ENCODE measurements at places on chromosomes 13 and 19.
A peak's percentile ranks its signal among the peaks of the same experiment; 100 is the strongest.

DNA sequence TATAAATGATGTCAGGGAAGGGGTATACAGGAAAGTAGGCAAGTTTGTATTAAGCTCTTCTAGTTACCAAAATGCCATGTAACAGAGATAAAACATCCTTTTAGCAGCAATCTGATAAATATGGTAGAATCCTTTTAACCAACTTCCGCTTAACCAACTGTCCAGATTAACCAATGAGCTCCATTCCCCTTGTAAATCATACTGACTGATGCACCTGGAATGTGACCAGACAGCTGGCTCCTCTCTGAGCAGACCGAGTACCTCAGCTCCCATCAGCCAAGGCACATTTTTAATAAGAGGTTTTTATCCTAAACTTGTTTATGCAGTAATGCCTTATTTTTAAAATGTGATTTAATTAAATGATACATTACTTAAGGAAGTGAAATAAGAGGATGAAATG is 66.4 kb downstream of the KLF12 start:
- DNase-seq: no peak

DNA sequence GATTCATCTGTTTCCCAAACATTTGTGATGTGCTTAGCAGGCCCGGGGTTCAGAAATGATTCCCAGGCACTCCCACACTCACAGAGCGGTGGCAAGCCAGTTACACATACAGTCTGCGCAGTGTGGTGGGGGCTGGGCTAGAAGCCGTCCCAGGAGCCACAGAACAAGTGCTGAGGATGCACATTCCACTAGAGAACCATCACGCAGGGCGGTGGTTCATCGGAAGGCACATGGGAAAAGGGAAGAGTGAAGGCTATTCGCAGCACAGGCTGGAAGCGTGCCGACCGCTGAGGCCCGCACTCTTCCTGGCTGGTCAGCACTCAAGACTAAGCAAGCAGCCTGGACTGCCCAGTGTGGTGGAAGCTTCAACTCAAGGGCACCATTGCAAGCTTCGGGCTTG is 126.3 kb upstream of the SLC7A1 start:
- DNase-seq: no peak

DNA sequence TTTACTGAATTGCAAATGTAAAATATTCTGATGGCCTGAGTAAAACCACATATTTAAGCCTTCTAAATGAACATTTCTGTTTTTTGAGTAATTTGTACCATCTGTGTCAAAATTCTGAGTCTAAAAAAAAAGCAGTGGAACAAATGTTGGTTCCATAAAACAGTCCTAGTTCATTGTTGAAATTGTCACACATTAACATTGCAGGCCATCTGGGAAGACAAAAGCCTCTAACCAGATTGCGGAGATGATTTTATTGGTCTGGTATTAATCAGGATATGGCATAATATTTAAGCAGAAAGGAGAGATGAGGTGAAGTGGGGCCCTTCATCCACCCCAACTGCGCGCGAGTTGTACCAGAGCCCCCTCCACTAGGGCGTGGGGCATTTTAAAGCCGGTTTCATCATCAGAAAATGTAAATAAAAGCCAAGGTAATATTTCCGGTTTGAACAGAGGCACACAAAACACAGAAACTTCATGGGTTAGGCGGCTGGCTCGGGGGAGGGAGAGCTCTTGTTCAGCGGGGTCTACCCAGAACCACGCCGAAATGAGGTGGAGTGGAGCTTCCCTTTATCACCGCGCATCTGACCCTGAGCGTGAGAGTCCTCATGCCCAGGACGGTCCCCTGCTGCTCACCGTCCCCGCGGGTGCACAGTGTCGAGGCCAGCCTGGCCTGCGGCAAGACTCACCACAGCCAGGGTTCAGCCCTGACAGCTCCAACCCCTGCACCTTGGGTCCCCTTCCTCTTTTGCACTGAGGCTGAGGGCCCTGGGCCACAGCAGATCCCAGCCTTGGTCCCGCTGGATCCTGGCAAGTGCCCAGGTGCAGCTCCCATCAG is 169.2 kb downstream of the URI1 start:
- DNase-seq: no peak

GRCh38 chr13:101736566-101736965 is 284.1 kb downstream of the ITGBL1 start:
- DNase-seq: no peak

DNA sequence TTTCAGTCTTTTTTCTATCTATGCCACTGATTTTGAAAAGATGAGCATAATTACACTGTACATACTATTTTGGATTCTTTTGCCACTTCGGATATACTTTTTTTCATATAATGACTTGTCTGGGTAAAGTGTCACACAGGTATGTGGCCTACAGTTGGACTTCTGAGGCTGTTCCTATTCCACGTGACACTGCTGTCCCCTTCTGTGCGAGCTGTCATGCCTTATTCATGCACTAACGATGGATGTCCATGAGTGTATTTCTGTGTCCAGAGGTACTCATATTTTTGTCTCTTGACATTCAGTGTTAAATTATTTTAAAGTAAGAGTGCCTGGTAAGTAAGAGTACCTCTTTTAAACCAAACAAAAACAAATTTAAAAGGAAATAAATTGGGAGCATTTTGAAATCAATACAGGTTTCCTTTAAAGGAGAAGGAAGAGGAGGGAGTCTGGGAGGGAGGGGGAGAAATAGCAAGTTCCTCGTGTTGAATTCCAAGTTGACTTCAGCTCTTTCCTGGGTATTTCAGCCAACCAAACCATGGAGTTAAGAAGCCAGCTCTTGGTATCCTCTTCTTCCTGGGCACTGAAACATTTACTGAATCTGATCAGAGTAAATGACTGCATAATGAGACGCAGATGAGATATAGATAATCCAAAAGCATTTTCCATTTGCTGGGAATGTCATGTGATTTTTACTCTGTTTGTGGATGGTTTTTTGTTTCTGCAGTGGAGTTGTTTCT is 61.3 kb downstream of the TNFRSF19 start:
- DNase-seq: no peak

DNA sequence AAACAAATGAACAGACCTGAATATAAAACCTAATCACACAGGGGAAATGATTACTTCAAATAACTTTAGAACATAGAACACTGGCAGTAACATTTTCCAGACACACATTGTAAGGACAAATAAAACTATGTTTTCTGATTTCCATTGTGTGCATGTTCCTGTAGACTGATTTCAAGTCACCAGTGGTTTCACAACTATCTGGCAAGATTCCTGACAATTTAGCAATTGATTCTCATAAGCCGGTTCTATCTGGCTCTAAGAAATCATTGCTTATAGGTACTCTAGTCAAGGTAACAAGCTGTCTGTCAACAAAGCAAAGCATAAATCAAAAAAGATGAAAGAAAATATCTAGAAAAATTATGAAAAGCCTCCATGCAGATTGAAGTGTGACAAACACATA is 19.6 kb upstream of the PCCA start:
- no peak for DNase-seq

DNA sequence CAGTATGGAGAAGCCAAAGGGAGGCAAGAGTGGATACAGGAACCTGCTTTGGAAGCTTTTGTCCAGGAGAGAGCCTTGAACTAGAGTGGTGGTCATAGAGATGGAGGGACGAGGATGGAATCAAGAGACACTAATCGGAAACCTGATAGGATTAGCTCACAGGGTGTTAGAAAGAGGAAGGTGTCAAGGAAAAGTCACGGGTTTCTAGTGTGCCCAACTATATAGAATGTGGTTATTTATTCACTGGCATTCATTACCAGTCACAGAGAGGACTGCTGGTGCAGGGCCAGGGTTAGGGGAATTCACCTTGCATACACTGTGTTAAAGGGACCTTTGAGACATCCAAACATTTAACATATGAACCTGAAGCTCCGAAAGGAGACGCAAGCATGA is 43.4 kb upstream of the URAD start:
- DNase-seq: no peak

DNA sequence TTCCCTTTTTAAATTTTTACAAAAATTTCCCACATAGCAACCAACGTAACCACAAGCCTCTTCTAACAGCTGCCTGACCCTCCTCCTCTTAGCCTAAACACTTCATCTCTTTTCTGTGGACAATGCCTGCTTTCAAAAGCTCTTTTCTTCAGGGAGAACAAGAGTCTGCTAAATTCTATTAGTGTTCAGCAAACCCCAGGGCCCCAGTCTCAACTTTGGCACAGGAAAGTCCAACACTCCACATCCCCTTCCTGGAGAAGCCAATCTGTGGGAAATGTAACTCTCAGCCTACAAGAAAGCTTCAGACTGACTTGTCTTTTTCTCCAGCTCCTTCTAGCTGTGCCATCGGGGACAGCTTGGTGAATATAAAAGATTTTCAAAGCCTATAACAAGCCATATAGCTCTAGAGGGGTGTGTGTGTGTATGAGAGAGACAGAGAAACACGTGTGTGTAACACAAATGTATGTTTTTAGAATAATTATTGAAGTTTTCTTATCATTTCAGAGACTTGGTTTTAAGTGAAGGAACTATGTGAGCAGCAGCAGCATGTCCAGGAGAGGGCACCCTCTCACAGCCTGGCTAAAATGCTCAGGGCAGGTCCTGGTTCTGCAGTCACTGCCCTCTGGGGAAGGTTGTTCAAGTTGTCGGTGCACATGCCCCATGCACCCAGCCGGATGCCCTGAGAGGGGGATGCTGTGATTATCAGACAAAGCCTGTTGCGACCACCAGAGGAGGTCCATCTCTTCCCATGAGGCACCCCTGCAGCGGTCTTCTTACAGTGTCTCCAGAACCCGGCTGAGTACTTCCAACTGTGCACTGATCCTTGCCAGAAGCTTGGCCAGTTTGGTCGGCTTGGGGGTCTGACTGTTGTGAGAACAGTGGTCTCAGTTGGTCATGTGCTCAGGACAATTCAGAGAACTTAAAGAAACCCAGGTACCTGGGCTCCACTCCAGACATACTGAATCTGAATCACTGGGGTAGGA is 34.4 kb downstream of the CCDC70 start:
- DNase-seq: peak; percentile 11

GRCh38 chr13:107271227-107271626 is 703.3 kb upstream of the ARGLU1 start:
- no peak for DNase-seq

GRCh38 chr13:74288361-74288911 is 154.2 kb upstream of the KLF12 start:
- DNase-seq: peak; percentile 5

DNA sequence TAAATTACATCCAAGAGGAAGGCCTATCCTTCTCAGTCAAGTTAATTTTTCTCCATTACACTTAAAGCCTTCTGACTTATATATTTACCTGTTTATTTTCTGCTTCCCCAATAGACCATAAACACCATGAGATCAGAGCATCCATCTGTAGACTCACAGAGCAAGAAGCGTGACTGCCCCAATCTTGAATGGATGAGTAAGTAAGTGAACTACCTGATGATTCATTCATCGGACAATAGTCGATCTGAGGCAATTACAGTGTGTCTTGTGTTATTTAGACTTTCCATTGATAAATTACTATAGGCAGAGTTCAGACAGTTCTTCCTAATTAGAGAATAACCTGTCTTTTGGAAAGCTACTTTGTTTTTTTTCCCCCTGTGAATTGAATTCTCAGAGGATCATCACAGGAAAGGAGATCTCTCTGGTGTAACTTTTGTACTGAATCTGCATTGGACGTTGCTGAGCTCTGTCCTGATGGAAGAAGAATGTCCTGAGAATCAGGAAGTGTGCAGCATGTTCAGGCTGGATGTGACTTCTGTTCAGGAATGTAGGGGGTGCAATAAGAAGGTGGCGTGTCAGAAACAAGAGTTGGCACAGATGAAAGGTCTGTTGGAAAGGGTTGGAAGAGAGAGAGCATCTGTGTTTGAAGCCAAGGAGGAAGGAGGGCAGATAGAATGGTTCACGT is 367.0 kb downstream of the NALCN start:
- DNase-seq: no peak

GRCh38 chr13:114130837-114131582 is 1.4 kb downstream of the RASA3 start:
- DNase-seq: peak; percentile 57

DNA sequence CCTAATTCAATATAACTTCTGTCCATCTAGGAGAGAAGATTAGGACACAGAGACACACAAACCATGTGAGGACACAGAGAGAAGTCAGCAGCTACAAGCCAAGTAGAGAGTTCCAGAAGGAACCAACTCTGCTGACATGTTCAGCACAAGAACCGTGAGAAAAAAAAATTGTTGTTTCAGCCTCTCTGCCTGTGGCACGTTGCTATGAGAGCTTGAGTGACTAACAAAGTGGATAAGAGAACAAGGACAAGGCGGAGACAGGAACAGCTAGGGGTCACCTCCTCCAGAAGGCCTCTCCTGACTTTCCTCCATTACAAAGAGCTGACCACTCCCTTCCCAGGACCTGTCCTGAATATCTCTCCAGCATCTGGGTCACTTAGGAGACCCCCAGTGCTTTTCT is 5.6 kb upstream of the SIGLEC12 start:
- DNase-seq: no peak

Measured in T-helper 9 cell (primary cell).